Stimulated activated naive CD8-positive, alpha-beta T cell treated with anti-CD3 and anti-CD28 coated beads, Interleukin-15, amount 100 ng/mL, for 72 hours (primary cell): ENCODE measurements at places on chromosomes 5 and 9.

DNA sequence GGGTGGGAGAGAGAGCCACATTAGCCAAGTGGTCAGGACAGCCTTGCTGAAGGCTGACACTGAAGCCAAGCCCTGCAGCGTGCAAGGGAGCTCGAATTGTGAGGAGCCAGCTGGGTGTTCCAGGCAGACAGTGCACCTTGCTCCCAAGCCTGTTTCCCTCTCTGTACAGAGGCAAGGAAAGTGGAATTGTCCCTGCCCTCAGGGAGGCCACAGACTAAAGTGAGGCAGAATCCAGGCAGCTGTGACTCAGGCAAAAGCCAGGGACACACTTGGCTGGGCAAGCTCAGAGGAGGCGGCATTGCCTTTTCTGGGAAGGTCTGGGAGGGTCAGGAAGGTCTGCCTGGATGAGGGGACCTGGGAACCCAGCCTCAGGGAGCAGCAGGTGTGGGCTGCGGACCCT, 50.2 kb upstream of the LMX1B start:
- DNase-seq: no peak

DNA sequence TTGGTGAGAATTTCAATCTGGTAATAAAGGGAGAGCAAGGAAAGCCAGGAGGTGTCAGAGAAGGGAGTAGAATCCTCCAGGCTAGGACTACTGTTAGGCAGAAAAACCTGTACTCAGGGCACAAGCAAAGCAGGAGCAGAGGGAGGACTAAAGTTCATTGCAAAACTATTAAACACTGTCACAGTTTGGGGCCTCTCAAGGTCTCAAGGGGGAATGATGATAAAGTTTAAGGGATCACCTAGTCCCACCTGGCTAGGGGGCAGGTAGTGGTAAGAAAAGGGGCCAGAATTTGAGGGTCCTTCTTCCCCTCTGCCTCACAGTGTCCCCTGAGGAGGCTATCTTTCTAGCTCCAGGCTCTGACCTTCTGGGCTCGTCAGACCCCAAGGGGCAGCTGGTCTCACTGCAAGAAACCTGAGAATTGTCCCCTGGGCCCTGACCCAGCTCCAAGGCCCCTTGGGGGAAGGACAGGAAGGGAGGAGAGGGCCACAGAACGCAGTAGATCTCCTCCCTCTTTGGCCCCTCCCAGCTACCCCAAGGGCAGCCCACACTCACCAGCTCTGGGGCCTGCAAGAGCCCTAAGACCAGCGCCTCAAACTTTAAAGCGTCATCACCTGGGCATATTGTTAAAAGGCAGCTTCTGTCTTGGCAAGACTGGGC, 974 bp downstream of the CCDC69 start:
- peak; percentile 65 for DNase-seq

- DNase-seq: no peak
Observed at GRCh38 chr5:64861281-64861680, 92.6 kb downstream of the CWC27 start.

- no peak for DNase-seq
Observed at GRCh38 chr5:57862471-57862911, 379.9 kb upstream of the ACTBL2 start.

DNA sequence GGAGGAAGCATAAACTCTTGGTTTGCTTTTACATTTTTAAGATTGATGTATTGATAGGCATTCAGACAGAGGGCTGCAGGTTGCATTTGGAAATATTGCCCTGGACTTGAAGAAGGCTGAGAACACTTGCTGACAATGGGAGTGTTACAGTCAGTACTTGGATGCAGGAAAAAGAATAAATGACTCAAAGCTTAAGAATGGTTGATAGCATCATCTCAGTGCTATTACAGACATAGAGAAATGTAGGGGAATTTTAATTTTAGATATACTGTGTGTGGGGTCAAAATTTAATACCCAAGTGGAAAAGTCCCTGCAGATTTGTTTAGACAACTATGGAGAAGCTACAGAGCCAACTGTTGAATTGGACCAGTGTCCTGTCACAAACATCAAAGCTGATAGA, 101.1 kb downstream of the ISL1 start:
- DNase-seq: no peak

GRCh38 chr9:77614645-77615044, 33.5 kb downstream of the GNA14 start:
- DNase-seq: no peak

DNA sequence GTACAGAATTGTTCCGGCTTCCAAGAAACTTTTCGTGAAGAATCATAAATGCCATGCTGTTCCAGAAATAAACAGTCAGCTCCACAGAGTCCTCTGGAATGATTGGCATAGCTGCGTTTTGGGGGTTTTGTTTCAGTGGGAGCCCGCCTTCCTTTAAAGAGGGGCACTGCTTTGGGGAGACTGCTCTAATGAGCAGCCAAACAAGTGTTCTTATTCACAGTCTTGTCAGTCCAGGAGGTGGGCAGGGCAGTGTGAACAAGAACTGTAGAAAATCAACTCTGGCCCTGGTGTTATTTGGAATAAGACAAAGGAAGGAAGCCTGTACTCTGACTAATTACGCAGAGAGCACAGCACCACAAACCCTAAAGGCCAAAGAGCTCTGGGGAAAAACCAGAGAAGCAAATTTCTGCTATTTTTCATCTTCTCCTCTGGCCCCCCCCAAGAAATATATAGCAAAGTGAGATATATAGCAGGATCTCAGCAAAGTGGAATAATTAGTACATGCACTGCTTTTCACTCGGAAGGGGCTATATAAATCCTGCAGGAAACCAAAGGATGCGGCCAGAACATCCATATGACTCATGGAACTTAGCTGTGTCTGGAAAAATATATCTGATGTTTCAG, 92.9 kb downstream of the GLDC start:
- DNase-seq: no peak

DNA sequence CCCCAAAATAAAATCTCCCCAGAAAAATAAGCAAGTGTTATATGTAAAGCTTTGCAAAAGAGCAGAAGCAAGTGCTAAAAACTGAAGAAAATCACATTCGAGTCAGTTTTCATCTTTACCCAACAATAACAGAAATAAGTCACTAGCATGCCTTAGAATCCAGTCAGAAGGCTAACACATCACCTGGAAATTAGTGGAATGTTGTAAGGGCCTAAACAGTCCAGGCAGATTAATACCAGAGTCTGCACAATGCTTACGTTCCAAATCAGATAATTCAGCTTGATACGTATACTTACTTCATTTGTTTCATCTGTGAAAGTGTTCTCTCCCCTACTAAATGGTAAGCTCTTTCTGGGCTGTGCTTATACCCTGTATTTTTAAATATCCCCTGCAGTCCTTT, 42.7 kb downstream of the SUSD1 start:
- DNase-seq: no peak

DNA sequence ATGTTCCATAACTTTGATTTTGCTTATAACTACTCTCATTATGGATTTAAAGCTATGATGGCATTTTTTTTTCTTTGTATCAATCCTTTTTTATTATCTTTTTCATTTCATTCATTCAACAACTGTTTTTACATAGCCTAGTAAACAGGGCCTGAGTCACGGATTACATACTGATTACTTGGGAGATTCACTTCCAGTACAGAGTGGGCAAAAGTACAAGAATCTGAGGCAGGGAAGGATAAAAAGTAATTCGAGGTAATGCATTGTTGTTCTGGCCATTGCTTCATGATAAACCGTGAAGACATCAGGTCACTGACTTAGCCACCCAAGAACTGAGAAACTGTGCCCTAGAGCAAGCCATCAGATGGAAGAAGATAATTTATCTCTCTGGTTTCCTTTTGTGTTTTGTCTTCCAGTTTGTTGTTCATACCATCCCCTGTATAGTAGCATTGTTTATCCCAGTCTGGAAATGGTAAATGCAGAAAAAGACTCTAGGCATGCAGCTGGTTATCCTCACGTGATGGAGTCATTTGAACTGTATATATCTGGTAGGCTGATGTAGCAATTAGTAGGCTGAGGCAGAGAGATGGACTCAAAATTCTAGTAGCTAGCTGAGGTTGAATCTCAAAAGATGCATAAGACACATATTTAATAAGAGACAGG, 145.6 kb downstream of the CNTLN start:
- no peak for DNase-seq

- DNase-seq: no peak
Observed at GRCh38 chr9:113298311-113298710, 4.9 kb downstream of the RNF183 start.

DNA sequence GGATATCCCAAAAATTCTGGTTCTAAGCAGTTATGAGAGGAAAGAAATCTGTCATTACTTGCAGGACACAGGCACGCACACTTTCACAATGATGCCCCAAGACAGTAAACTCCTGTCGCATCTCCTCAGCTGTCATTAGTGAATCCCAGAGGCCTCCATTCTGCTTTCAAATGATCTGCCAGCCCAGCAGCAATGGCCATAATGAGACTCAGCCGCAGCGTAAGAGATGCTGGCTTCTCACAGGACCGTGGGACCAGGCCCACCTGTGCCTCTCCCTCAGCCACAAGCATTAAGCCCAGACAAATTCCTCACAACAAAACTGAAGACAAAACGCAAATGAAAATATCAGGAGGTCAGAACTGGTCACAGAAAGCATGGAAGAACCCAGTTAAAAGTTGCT, 98.0 kb upstream of the VLDLR start:
- DNase-seq: no peak

DNA sequence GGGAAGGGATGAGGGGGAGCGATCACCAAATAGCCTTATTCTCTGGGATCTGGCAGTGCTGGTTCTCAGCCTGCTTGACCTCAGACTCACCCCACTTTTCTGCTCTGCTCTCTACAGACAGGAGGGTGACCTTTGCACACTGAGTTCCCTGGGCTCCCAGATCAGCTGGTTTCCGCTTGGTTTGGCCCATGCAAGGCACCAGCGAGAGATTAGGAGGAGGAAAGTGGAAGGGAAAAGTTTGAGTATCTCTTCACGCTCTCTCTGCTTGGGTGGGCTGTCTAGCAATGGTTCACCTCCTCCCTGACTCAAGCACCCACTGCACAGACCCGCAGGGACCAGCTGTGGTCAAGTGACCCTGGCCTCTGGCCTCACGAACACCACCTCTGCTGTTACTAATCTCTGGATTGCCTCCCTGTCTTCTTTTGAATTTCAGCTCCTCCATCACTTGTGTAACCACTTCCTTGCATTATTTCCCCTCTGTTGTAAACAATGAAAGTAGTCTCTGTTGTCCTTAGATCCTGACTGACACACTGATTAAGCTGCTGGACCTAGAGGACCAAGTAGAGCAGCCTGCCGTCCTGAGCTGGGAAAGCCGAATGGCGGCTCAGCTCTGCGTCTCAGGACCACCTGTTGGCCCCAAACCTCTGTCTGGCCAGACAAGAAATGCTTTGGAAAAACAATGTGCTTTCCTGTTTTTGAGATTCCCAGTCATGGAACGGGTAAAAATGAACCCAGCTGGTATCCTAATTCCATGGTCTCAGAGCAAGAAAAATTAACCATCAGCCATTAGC, 186.6 kb downstream of the CRB2 start:
- DNase-seq: no peak

DNA sequence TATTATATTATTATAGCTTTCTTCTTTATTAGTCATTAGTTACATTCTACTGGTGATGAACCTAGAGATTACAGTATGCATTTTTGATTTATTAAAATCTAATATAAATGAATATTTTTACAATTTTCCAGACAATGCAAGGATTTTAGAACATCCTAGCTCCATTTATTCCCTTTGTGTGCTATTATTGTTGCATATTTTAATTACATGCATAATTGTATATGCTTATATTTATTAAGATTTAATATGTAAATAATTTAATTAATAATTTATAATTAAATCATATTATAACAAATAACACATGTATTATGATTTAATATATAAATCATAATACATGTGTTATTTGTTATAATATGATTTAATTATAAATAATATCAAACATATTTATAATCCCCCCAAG, 23.4 kb upstream of the MACROH2A1 start:
- no peak for DNase-seq

- DNase-seq: peak; percentile 11
Observed at GRCh38 chr5:172180936-172181335, 7.1 kb downstream of the STK10 start.

GRCh38 chr9:95645579-95645978, 128.8 kb upstream of the PTCH1 start:
- no peak for DNase-seq

DNA sequence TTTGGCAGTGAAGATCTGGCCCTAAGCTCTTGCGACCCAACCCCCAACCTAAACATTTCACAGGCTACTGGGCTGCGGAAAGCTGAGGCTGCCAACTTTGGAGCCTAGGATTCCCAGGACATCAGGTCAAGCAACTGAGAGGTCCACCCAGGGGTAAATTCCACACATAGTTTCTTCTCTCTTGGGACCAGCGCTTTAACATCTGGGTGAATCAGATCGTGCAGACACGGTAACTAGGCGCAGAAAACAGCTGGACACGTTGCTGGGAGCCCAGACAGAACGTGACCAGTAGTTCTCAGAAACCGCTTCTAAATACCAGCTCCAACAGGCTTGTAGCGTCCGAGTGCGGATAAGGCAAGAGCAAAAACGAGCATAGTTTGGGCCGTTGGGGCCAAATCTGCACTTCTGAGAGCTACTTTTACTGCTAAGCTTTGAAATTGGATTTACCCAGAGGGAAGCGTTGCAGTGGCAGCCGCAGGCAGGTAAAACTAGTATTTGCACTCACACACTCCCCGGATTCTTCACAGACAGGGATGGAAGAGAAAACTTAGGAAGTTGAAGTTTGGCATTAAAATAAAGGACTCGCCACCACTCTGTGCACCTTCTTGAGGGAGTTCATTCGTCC, 11.8 kb downstream of the ITGA1 start:
- DNase-seq: no peak

DNA sequence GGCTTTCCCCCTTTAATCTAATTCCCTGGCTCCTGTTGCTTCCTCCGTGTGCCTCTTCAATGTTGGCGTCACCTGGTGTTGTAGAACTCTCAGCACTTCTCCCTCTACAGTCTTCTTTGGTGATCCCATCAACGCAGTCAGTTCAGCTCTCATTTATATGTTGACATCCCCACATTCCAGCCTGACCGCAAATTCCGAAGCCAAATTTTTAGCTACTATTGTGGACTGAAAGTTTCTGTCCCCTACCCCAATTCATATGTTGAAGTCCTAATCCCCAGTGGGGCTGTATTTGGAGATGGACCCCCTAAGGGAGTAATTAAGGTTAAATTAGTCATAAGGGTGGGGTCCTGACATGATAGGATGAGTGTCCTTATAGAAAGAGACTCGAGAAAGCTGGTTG, 210.6 kb upstream of the ADAMTSL1 start:
- DNase-seq: no peak

DNA sequence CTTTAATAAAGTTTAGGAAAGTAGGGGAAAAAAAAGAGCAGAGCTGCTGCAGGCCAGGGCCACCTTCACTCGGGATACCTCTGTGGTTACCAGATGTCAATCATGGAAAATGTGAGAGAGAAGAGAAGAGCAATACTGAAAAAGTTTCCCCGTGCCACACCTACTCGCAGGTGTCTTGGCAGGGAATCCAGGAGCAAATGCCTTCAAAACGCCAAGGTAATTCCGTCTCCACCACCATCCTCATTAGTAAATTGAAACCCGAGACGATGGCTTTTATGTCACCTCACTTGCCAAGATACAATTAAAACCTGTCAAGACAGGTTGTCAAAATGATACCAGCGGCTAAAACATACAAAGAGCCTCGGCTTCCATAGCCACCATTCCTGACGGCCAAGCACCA, 49.7 kb downstream of the FAM81B start:
- DNase-seq: no peak
